NCI-H2081 treated with DMSO at 0.1 percent for 48 hours (cell line): ENCODE measurements at places on chromosomes 3 and 15.
A peak's percentile ranks its signal among the peaks of the same experiment; 100 is the strongest.

DNA sequence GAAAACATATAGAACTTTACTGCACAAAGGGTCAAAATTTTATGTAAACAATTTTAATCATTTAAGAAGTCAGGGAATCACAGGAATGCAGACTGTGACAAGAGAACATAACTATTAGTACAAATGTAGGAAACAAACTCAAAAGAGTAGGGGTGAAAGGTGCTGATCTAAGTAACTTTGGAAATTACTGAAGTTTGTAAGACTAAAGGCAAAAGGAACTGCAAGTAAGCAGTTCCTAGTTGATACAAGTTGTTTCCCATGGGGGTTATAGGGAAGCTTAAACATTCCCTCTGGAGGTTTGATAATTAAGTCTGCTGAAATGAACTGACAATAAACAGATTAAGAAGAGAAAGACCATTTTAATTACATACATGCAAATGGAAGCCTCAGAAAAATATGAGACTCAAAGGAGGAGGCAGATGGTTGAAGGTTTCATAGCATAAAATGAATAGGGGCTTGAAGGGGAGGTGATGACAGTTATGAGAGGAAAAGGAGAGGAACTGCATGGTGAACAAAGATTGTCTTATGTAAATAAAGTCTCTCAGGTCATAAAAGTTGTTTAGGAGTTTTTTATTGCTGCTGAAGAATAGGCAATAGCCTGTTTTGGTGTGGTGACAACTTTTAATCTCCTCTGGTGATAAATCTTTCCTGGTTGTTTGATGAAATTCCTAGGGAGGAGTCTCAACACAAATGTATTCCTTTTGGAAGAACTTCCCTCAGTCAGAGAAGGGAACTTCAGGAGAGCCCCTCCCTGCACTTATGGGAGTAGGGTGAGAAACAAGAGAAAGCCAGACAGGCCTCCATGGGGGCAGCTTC is 17.1 kb downstream of the SETMAR start:
- DNase-seq, result no peak

- DNase-seq, result no peak
Measured at GRCh38 chr3:63968612-63969350, 54.5 kb downstream of the PSMD6 start.

GRCh38 chr3:51945926-51946705 is 4.0 kb downstream of the PARP3 start:
- no peak for DNase-seq

DNA sequence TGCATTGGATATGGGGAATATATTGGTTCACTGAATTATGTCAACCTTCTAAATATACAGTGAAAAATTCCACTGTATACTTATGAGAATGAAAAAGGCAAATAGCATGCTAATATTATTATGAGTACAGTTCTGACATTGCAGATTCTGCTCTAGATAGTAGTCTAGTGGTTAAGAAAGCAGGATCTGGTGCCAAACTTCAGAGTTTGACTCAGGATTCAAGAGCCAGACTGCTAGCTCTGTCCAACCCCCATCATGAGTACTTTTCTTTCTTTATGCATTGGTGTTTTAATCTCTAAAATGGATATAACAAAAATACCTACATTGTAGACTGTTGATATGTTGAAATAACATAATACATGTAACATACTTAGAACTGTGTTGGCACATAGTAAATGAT is 57.3 kb upstream of the PLSCR4 start:
- DNase-seq, result no peak

GRCh38 chr3:173395412-173396181 is 1.9 kb upstream of the NLGN1 start:
- peak; percentile 95 for DNase-seq

DNA sequence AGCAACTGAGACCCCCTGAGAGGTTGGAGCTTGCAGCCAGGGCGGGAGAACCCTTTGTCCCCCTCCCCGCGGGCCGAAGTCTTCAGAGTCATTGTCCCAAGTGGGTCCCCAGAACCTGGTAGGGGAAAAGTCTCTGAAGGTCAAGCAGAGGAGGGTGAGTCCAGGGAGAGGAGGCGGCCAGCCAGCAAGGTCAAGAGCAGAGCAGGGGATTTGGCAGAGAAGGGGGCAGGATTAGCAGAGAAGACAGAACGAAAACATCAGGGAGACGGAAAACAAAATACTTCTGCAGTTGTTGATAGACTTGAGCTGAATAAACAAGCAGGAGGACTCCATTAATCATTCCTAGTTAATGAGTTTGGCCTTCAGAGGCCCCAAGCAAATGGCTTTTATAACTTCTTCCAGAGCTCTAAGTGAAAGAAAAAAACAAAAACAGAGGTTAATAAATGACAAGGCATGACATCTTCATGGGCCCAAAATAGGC is 66.7 kb downstream of the GRIP2 start:
- DNase-seq, result no peak

DNA sequence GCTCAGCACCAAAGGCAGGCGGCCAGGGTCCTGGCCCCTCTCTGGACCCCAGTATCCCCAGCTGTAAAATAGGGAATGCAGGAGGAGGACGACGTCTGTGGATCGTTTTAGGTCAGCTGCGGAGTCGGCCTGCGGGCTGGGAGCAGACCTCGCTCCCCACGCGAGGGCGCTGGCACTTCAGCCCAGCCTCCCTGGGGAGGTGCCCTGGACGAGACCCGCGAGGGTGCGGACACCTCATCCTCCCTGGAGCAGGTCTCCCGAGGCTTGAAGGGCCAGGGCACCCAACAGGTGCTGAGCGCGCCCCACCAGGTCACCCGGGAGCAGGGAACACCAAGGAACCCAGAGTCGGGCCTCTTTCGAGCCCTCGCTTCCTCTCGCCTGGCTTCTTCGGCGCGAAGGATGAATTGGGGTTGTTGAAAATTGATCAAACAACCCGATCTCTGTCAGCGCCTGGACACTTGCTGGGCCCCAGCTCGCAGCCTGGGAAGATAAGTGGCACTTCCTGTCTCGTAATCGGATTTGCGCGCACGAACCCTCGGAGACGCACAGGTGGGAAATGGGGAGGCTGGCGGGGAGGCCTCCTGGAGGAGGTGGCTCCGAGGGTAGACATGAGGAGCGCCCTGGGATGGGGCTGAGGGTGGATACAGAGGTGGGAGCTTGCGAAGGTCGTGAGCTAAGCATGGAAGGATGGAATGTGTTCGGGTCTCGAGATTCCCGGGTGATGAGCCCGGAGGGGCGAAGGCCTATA is 588 bp upstream of the VIPR1 start:
- DNase-seq, result no peak

- DNase-seq, result no peak
Measured at GRCh38 chr3:45164056-45164455, 17.9 kb upstream of the CDCP1 start.

DNA sequence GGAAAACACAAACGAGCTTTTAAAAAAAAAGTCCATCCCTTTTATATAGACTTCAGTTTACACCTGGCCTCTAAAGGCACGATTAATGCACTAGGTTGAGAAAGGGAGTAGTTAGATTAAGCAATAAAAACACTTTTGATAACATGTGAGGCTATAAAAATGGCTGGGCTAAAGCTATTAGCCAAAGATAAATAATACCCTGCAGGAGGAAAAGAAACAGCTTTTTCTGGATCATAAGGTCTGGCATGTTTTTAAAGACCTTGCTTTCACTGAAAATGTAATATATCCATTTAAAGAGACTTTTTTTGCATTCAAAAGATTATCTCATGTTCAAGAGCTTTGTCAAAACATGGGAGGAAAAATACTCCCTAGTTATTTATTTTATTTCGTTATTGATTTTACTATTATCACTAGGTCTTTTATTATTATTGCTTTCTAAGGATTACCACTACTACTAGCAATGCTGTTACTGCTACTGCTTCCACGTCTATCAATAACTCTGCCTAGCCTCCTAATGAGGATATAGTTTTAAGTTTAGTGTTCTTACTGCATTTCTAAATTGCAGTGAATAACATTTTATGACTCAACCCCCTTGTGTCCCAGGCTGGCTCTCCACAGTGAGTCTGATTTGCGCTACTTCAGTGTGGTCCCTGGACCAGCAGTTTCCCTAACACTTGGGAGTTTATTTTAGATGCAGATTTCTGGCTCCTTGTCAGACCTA is 93.4 kb downstream of the THRB start:
- DNase-seq, result peak; percentile 83

DNA sequence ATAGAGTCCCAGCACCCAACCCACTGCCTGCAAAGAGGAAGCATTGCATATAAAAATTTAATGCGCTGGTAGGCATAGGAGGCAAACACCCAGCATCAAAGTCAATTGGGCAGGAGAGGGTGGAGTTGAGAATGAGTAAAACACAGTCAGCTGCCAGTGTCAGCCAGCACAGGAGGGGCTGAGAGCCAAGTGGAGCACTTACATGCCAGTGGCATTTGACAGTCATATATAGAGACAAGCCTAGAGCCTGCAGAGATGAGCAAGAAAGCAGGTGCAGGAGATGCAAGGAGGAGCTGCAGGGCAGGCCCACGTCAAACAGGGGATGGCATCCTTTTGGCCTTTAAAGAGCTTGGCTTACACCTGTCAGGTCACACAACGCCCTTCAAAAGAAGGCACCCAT is 27.6 kb upstream of the ZFAND6 start:
- peak; percentile 33 for DNase-seq

GRCh38 chr3:182413061-182413460 is 380.2 kb upstream of the ATP11B start:
- DNase-seq, result no peak

- no peak for DNase-seq
Measured at GRCh38 chr15:77094397-77095030, 23.6 kb upstream of the TSPAN3 start.

DNA sequence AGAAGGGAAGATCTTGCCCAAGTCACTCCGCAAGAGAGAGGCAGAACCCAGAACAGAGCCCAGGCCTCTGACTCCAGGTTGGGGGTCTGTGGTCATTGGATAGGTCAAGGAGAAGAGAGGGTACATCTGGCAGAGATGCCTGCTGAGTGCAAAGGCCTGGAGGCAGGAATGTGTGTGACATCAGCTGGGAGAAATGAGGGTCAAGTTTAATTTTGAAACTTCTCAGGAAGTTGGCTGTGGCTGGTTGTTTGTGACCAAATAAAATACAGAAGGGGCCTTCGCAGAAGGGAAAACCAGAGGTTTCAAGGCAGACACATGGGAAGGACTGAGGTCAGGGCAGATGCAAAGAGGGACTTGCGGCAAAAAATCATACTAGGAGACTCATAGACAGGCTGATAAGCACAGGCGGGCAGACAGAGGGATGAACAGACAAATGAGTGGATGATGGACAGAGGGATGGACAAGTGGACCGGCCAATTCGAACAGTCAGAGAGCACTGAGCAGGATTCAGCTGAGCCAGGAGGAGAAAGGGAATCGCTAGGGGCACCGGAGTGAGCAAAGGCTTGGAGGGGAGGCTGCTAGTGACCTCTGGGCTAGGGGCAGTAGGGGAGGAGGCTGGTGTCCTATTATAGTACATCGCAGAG is 28.8 kb upstream of the CACNA2D2 start:
- DNase-seq, result no peak

DNA sequence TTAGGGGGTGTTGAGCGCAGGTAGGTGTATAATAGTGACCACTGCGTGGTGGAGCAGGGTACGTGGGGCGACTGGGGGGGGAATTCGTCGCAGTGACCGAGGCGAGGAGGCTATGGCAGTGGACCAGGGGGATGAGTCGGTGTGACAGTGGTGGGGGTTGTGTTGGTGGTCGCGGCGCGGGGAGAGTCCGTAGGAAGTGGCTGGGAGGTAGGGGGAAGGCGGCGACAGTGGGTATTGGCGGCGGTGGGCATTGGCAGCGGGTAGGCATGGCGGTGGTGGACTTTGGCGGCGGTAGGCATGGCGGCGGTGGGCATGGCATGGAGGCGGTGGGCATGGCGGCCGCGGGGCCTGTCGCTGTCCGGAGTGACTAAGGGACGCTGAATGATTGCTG is 739 bp downstream of the SNRPN start:
- DNase-seq, result no peak

DNA sequence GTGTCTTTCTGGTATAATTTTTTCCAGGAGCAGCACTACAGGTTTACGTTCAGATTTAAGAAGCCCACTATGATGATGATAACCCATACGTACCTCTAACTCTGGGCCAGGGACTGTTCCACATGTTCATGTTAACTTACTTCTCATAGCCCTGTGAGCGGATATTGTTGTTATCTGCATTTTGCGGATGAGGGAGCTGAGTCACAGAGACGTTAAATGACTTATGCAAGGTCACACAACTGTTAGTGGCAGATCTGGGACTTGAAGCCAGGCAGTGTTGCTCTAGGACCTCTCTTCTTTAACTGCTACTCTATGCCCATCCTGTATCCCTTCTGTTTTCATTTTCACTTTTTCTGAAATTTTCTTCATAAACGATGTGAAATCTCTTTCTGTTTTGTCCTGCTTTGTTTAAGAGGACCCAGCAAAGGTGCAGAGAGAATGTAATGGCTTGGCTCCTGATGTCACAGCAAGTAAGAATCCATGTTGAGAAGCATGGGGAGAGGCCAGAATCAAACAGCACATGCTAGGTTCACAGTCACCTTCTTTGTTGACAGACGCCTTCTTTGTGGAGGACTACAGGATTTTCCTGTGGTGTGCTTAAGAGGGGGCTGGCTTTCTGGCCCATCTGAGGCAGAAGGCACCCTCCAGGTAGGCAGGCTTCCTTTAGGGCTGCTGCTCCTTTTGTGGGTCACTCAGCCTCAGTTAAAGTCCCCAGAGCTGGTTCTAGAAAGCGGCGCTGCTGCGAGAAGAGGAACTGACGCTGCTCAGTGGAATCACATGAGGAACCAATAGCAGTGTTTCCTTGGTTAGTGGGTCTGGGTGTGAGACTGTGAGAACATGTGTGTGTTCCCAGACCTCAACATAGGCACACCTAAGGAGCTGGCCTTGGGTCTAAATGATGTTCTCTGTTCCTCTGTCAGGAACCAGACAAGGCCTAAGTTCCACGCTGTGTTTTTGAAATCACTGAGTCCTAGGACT is 121.6 kb downstream of the TMEM108 start:
- no peak for DNase-seq

GRCh38 chr15:78129751-78130287 is 1.4 kb downstream of the CIB2 start:
- DNase-seq, result no peak

DNA sequence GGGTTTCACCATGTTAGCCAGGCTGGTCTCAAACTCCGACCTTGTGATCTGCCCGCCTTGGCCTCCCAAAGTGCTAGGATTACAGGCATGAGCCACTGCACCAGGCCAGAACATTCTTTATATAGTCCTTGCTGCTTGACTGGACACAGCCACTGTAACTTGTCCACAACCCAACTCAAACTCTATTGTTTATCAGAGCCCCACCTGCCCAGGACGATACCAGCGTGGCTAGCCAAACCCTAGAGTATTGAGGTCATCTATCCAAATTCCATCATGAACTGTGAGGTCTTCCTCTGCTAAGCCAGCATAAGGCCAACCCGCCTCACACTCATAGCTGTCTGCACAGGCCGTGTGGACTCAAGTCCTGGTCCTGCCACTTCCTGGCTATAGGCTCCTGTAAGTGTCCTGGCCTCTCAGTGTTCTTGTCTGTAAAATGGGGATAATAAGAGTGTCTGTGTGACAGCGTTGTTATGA is 63.9 kb downstream of the DAPK2 start:
- DNase-seq, result no peak

DNA sequence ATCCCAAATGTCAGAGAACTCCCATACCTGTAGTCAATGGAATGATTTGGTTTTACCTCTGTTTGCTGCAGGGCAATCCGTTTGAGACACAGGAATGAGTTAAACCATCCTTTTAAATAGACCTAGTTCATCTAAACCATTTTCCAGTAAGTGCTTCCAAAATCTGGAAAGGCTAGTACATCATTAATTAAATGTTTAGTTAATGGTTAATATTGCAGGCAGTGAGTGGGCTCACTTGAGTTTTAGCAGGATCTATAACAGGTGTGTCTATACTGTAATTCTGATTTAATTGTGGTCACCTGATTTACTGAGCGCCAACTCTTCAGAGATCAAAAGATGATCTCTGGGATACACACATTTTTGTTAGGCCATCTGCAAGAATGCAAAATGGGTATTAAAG is 353.9 kb upstream of the ROPN1 start:
- no peak for DNase-seq
